Activated CD8-positive, alpha-beta T cell treated with anti-CD3 and anti-CD28 coated beads for 36 hours (primary cell): ENCODE measurements at places on chromosomes 7 and 10. TPM values are rescaled to one million over a fixed set of nuclear protein-coding genes. Genes with fewer than 3 reads are reported as not detected.

DNA sequence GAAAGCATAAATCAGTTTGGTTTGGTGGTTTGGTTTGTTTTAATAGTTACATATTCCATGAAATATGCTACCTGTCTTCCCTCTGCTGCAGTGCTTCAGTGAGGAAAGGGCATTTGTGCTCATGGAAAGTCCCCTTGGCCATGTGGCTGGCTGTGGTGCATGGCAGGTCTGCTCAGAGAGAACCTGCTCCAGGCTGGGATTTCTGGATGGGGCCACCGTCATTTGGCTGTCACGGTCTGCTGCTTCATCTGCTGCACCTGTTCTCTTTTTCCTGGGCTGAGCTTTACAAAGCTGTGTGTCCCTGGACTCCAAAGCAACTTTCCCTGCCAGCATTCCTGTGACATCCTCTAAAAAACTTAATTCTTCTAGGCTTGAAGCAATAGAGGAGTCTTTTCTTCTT is 8.9 kb downstream of the CDK14 start:
- no peaks in the 10 kb centered on the region for H3K36me3 ChIP-seq
- H3K4me1 ChIP-seq: no peaks in the 10 kb centered on the region
- peaks cover 16% of the 10 kb centered on the region for H3K27me3 ChIP-seq
- no peak for DNase-seq
- H3K27ac ChIP-seq: no peak overlapping the region
- no peak overlapping the region for H3K4me3 ChIP-seq

GRCh38 chr10:88097536-88097935 is 234.1 kb downstream of the PTEN start:
- no peaks in the 10 kb centered on the region for H3K36me3 ChIP-seq
- peaks cover 9% of the 10 kb centered on the region for H3K4me1 ChIP-seq
- H3K27ac ChIP-seq: no peak overlapping the region

DNA sequence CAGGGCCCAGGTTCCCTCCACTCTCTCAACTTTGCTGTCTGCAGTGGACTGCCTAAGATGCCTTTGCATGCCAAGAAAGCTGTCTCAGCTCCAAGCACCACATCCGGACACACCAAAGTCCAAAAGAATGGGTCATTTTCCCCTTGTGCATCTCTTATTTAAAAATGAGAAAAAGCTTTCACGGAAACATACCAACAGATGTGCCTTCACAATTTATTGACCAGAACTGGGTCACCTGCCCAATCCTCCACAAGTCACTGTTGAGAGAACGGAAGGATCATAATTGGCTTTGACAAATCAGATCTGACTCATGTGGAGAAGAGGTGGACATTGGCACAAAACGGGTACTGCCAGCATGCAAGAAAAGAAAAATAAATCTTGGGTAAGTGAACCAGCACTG is 258.3 kb downstream of the SNX13 start:
- no peaks in the 10 kb centered on the region for H3K36me3 ChIP-seq
- H3K27me3 ChIP-seq: no peaks in the 10 kb centered on the region
- no peak for DNase-seq
- no peak overlapping the region for H3K27ac ChIP-seq
- H3K4me3 ChIP-seq: no peak overlapping the region

DNA sequence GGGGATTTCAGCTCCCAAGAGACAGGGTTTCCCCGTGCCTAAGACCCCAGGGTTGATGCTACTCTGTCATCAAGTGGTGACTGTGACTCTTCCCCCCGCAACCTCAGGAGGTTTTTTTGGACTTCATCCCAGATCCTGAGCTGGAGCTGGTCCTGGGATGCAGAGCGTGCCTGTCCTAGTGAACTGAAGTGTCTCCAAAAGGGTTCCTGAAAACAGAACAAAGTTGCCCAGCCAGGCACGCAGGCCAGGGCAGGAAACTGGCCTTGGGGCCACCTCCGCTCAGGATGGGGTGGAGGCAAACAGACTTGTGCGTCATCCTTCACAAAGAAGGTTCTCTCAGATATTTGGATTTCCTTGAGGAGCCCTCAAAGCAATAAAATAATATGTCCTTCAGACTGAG is 118.9 kb downstream of the ITIH5 start:
- H3K4me3 ChIP-seq: no peak overlapping the region
- no peak for DNase-seq
- no peaks in the 10 kb centered on the region for H3K36me3 ChIP-seq
- H3K27ac ChIP-seq: no peak overlapping the region
- no peaks in the 10 kb centered on the region for H3K27me3 ChIP-seq

DGKI gene
- 0.65 TPM for total RNA-seq

GRCh38 chr10:79137826-79138225 is 69.1 kb downstream of the ZMIZ1 start:
- H3K4me1 ChIP-seq: peaks cover 39% of the 10 kb centered on the region
- DNase-seq: peak; percentile 88
- H3K36me3 ChIP-seq: peaks cover 6% of the 10 kb centered on the region
- peak overlapping the region; percentile 69 for H3K4me3 ChIP-seq
- peak overlapping the region; percentile 84 for H3K27ac ChIP-seq

DNA sequence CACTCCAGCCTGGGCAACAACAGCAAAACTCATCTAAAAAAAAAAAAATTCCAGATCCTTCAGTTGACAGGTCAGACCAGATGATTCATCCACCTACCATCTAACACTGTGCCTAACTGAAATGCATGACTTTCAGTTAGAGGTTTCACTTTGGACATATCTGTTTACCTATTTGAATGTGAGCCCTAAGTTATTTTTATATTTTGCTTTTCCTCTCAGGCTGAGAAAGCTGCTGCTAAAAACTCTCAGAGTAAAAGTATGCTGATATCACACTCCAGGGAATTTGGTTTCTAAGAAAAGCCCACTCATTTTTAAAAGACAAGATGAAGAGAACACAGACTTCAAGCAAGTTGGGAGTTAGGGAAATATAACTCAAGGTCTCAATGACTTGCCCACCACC is 126.0 kb downstream of the SGMS1 start:
- peak overlapping the region; percentile 75 for H3K27ac ChIP-seq
- DNase-seq: no peak
- no peaks in the 10 kb centered on the region for H3K27me3 ChIP-seq
- H3K36me3 ChIP-seq: peaks cover 19% of the 10 kb centered on the region
- peaks cover 58% of the 10 kb centered on the region for H3K4me1 ChIP-seq
- peak overlapping the region; percentile 11 for H3K4me3 ChIP-seq

- DNase-seq: no peak
- no peaks in the 10 kb centered on the region for H3K36me3 ChIP-seq
- no peaks in the 10 kb centered on the region for H3K27me3 ChIP-seq
- no peaks in the 10 kb centered on the region for H3K4me1 ChIP-seq
These were observed 47.7 kb downstream of the ANK3 start for GRCh38 chr10:60341969-60342368.

DNA sequence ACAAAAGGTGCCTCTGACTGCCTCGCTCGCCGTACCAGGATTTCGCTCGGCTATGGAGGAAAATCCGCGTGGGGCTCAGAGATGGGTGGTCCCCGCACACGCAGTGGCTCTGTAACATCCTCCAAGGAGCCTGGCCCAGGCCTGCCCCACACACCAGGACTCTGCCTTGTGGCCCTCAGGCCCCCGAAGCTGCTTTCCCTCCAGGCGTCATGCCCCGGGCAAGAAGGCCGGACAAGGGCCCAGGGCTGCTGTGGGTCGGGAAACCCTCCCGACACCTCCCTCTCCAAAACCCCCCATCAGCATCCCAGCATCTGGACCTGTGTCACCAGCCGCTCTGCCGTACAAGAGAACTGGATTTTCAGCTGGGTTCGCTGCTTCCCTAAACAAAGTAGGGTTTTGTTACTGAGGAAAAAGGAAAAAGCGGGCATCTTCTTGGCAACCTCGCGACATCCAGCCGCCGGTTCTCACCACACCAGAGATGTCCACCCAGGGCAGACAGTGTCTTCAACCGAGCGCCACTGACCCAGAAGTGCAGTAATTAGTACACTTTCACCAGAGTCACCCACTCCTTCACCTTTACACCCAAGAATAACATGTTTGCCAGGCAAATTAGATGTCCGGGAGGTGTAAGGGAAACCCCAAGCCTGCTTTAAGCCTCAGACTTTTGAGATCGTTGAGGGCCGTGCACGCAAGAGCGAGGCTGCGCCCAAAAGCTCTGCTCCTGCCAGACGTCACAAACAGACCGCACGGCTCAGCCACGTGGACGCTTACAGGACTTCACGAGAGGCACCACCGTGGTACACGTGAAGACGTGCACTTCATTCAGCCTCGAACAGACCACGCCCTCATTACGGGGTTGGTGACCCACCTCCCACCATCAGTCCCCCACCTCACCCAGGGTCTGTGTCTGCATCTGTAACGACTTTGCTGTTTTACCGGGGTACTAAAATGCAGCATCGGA is 62.2 kb downstream of the DIP2C start:
- H3K4me3 ChIP-seq: no peak overlapping the region
- no peaks in the 10 kb centered on the region for H3K4me1 ChIP-seq
- no peak overlapping the region for H3K27ac ChIP-seq
